Activated naive CD8-positive, alpha-beta T cell treated with anti-CD3 and anti-CD28 coated beads, Interleukin-2, amount 50 U/mL, for 24 hours (primary cell): ENCODE measurements at places on chromosomes 13 and 19.
A peak's percentile ranks its signal among the peaks of the same experiment; 100 is the strongest.

GRCh38 chr13:24685314-24685713 is 5.1 kb downstream of the ATP12A start:
- no peak for DNase-seq

- no peak for DNase-seq
Measured at GRCh38 chr13:40963927-40964326, 55.2 kb downstream of the ELF1 start.

GRCh38 chr19:27822336-27822735 is 1390.6 kb downstream of the UQCRFS1 start:
- DNase-seq: no peak

DNA sequence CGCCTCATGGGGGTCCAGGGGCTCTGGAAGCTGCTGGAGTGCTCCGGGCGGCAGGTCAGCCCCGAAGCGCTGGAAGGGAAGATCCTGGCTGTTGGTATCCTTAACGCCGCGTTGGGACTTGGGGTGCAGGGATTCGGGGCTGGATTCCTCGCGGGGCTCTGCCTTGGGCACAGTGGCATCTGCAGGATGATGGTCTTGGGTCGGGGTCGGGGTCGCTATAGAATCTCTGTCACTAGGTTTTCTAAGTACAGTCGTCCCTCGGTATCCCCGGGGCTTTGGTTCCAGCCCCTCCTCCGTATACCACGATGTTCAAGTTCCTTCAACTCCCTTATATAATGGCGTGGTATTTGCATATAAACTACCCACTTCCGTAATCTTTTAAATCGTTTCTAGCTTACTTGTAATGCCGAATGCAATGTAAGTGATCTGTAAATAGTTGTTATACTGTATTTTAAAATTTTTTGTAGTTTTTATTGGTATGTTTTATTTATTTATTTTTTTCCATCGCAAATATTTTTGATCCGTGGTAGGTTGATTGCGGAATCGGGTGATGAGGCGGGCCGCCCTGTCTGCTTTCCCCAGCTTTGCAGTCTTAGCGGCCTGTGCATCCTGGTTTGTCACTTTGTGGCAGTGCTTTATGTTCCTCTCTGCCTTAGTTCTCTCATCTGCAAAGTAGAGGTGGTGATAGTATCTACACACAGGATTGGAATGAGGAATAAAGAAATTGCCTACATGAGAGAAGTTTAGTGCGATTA is 606 bp downstream of the ERCC5 start:
- peak; percentile 53 for DNase-seq

DNA sequence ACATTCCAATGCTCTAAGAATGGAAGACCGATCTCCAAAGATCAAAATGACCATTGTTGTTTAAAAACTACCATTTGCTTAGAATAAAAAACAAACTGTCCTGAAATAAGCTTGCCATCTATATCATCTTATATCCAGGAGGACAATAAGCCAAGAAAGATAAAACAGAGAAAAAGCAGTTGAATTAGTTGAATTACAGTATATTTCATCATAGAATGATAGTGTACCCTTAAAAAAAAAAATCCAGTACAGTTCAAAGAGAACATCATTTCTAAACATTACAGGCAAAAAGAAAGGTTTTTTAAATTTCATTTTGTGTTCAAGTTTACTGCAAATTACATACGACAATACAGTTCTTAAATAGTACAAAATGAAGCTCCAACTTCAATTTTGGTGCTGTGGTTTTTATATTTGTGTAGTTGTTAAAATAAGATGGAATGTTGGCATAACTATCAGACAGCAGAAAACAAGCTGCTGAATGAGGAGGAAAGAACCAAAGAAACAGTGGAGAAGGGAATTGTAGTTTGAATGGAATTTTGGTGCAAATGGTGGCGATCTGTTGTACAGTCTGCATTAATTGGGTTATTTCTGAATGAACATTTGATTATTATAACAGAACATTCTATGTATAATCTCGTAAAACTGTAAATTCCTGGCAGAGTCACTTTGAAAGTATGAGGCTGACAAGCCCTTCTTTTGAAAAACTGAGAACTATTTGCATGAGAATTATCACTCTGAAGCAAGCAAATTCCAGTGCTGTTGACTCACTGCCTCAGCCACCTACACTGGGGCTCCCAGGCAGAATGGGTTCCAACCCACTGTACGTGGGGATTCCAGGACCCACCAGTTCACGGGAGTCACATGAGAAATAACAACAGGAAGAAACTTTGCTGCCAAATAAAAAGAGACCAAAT is 37.7 kb downstream of the LHFPL6 start:
- no peak for DNase-seq

- DNase-seq: no peak
Measured at GRCh38 chr13:73598020-73598712, 536.0 kb downstream of the KLF12 start.

DNA sequence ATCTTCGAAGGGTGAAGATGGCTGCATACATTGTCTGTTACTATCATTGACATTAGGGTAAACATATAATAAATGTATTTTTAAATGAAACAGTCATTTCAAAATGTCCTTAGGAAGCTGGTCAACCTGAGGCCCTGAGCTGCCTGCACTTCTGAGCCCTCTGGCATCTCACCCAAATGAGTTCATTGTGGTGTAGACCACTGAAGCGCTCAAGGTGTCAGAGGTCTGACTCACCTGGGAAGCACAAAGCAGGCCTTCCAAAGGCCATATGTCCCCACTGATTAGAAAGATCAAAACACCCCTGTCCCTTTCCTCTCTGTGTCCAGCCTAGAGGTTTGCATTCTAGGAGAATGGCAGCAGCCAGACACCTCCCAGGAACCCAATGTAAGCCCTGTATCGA is 59.6 kb downstream of the COL4A2 start:
- DNase-seq: no peak

GRCh38 chr13:28659621-28659970 is 666 bp downstream of the POMP start:
- no peak for DNase-seq
